Activated CD4-positive, CD25-positive, alpha-beta regulatory T cell (primary cell): ENCODE measurements at places on chromosomes 13 and 19.

DNA sequence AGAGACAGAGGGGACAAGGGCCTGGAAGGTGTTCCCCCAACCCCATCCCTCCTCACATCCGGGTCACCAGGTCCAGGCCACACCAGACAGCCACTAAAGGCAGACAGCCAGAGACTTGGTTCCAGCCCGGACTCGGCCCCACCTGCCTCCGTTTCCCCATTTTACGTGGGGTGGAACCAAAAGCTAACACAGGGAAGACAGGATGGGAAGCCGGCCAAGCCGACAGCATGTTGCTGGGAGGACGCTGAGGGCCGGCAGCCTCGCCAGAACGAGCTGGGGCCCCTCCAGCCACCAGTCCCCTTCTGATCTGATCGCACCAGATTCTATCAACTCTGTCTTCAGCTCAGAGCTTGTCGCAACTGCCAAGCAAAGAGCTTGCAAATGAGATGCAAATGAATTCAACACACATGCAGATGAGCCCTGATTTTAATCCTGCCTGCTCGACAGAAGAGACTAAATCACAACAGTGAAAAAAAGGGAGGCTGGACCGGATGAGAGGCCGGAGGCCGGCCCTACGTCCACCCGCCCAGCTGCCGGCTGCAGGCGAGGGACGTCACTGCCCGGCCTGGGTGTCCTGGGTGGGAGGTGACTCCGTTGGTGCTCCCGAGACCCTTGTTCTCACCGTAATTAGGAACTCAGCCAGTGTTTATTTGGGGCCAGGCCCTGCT lies 17.5 kb upstream of the SHC2 start:
- DNase-seq = no peak

DNA sequence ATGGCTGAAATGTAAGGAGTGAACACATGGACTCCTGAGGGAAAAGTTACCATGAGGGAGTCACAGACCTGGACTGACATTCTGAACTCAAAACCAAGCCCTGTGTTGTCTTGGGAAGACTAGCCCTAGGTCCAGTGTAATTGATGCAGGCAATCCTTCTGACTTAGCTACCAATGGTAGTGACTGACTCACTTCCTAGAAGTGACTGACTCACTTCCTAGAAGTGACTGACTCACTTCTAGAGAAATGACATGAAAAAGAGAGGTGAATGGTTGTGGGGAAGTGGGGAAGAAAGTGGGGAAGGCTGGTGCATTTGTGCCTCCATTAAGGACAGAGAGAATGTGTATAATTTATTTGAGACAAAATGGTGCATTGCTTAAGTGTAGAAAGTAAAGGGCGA lies 49.9 kb downstream of the EDNRB start:
- DNase-seq = no peak

DNA sequence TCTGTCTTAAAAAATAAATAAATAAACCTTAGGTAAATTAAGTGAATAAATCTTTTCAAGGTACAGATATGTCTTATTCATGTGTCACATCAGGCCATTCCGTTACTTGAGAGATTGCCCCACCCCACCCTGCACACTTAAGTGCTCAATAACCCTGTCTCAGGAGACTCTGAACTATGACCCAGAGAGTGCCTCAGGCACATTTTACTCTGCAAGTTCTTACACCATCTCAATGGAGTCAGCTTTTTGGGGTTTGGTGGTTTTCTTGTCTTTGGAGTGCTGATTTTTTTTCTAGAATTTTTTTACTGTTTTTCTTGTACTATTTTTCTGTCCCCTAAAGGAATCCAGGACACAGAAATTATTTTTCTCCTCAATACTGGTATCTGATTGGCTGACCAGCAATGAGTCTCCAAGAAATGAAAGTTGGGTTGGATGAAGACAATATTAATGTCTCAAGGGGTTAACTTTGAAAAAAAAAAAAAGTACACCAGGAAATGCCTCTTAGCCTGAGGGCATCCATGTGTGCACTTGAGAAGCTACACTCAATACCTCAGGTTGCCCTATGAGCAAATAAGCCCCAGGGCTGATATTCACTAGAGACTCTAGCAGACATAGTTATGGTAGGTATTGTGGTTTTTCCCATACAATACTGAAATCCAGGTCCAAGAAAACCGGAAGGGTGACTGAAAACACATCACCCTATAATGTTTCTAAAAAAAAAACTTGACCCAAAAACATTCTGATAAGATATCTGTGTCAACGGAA lies 114.6 kb upstream of the ZNF91 start:
- no peak for DNase-seq

GRCh38 chr19:2602391-2603181 lies 99.9 kb downstream of the GNG7 start:
- no peak for DNase-seq

DNA sequence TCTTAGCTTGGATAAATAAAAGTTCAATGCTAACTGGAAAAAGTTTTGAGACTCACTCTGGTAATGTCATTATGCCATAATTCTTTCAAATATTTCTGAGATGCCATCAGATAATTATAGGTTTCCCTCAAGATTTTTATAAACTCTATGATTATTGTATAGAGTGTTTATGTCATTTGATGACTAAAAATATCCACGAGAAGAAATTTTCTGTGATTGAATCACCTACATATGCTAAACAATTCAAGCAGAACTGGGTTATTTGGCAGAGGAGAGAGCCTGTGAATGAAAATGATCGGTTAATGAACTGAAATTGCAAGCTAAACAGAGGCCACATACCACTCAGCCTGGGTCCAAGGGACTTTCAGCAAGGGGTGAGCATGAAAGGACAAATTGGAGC lies 92.6 kb upstream of the TSC22D1 start:
- no peak for DNase-seq

- DNase-seq = no peak
Observed at GRCh38 chr19:42634409-42635232, 39.9 kb upstream of the CEACAM8 start.

GRCh38 chr13:98722958-98723357 lies 29.5 kb downstream of the SLC15A1 start:
- no peak for DNase-seq

DNA sequence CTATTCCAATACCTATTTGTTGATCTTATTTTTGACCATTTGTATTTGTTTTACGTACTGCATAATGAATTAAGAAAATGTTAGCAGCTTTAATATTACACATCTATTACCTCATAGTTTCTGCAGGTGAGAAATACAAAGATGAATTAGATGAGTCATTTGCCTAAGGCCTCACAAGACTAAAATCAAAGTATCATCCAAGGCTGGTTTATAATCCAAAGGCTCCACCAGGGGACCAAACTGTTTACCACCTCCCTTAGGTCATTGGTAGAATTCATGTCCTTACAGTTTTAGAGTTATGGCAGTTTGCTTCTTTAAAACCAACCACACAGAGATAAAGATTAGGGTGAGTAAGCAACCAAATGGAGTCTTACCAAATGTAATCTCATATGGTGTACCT lies 848.1 kb downstream of the SLITRK6 start:
- no peak for DNase-seq

- no peak for DNase-seq
Observed at GRCh38 chr13:33139780-33140535, 123.7 kb downstream of the KL start.

DNA sequence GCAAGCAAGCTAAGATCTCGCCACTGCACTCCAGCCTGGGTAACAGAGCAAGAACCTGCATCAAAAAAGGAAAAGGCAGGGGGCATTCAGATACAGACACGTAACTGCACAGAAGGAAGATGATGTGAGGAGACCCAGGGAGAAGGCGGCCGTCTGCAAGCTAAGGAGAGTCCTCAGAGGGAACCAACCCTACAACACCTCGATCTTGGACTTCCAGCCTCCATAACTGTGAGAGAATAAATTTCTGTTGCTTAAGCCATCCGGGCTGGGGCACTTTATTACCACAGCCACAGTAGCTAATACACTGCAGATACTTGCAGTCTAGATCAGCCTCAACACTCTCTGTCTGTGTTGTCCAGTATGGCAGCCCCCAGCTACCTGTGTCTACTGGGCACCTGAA lies 7.9 kb downstream of the TICAM1 start:
- DNase-seq = no peak

GRCh38 chr19:45883881-45884681 lies 1.9 kb downstream of the IRF2BP1 start:
- no peak for DNase-seq

DNA sequence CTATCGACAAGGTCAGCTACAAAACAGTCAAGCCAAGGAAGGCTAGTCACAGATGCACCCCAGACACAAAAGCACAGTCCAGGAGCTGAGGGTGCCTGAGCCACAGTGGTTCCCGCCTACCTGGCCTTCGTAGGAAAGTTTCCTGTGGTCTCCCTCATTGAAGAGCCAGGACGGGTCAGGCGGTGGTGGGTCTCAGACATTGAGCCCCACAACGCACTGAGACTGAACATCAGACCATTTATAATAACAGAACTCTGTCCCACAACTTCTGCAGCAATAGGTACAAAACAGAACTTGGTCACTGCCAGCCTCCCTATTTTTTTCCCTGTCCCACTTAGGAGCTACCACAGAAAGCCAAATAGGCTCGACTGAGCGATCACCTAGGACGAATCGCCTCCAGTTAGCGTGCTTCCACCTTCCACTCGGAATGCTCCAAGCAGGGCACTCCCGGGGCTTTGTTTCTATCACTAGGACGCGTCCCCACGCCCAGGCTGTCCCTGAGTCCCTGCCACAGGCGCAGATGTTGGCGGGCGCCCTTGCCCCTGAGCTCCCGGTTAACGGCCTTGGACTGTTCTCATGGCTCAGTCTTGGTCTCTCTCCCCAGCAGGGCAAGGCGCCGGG lies 640 bp upstream of the ZNF544 start:
- no peak for DNase-seq

DNA sequence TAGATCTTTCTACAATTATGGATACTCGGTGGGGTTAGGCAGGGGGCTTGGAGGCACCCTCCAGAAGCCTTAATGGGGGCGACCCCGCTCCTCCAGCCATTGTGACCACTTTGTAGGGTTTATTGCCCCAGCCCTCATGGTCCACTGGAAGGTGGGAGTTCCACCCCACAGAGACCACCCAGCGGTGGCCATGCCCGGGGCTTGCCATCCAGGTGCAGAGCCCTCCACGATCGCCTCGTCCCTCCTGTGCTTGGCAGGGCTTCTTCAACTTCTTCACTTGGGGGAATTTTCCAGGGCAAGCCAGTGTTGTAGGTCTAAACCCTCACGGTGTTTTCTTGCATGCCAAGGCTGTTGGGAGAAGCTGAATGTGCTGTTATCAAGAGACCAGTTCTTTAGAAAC lies 16.1 kb downstream of the ZNF536 start:
- DNase-seq = no peak

DNA sequence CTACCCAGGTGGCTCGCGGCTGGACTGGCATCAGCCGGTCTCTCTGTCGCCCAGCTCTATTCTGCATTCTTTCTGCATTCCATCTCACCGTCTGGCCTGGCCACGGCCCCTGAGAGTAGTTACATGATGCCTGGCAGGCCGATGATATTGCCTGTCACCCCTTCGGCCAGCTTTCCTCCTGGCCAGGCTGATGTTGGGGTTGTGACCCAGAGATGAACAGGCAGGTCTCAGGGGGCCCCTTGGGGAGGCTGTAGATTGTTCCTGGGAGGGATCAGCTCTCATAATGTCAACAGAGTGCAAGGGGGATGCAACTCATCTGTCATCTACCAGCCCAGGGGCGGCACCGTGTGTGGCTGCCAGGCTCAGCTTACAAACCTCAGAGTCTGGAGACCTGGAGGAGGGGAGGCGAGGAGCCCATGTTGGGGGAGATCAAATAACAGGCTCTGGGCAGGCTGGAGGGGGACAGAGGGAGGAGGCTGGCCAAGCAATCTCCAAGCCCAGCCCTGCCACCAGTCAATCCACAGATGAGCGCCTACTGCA lies 13.6 kb upstream of the FBXO17 start:
- DNase-seq = no peak

DNA sequence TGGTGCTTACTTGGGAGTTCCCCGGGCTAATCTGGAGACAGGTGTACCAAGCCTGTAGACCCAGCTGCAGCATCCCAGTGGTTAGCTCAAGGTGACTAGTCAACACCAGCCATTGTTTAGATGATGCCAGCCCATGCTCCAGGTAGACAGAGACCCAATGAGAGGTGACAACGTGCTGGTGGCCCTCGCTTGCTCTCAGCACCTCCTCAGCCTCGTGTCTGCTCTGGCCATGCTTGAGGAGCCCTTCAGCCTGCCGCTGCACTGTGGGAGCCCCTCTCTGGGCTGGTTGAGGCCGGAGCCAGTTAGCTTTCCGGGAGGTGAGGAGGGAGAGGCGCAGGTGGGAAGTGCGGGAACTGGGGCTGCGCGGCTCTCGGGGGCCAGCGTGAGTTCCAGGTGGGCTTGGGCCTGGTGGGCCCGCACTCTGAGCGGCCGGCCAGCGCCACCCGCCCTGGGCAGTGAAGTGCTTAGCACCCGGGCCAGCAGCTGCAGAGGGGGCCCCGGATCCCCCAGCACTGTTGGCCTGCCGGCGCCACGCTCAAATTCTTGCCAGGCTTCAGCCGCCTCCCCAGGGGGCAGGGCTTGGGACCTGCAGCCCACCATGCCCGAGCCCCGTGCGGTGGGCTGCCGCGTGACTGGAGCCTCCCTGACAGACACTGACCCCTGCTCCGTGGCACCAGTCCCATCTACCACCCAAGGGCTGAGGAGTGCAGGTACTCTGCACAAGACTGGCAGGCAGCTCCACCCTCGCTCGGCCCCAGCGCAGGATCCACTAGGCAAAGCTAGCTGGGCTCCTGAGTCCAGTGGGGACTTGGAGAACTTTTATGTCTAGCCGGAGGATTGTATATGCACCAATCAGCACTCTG lies 85.9 kb upstream of the VSTM2B start:
- no peak for DNase-seq

GRCh38 chr13:70941454-70941853 lies 833.2 kb upstream of the KLHL1 start:
- DNase-seq = no peak

DNA sequence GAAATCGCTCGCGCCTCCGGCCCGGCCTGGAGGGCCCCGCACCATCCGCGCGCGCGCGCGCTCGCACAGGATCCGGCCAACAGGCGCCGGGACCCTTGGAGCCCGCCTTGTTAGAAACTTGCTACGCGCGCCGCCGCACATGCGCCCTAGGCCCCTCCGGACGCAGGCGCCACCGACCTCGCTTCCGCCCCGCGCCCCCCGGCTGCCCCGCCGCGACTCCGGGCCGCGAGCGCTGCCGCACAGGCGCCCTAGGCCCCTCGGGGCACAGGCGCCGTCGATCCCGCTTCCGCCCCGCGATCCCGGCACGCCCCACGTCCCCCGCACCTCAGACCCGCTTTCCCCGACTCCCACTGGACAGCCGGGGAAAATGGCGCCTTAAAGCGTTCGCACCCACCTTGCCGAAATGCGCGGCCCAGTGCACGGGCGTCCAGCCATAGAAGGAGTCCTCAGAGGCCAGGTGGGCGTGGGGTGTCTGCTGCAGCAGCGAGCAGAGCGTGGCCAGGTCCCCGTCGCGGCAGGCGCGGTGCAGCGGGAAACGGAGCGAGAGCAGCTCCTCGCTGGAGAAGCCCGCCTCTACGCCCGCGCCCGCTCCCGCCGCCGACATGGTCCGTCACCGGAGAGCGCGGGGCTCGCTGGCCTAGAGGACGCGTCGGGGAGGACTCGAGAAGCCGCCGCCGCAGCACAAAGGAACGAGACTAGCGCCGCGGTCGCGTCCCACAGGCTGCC lies 375 bp downstream of the ANKRD10 start:
- peak; percentile 60 for DNase-seq

GRCh38 chr13:64697226-64697625 lies 2532.9 kb downstream of the PCDH9 start:
- no peak for DNase-seq
